ENCODE measurements at places on chromosomes 7 and 10.

- peak; percentile 80 for DNase-seq
These were observed 84.1 kb downstream of the PTPRE start for GRCh38 chr10:127990846-127991542.

DNA sequence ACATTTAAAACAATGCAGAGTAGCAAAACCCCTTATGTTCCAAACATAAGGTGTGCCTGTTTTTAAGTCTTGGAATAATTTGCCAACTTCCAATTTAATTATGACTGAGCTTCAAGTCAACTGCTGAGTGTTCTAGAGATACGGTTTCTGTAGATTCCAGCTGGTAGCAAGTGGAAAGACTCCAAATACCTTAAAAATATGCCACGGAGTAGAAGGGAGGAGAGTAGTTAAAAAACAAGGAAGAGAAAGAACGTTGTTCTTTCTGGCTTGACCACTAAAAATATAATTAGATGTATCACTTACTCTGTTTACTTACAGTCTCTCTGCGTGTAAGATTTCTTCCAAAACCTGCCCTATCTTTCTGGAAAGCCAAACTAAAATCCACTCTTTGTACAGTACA lies 24.5 kb upstream of the ABLIM1 start:
- DNase-seq, result no peak

- DNase-seq, result no peak
These were observed 314.0 kb upstream of the SEMA3A start for GRCh38 chr7:84508606-84509005.

- no peak for DNase-seq
These were observed 94.7 kb downstream of the WDR11 start for GRCh38 chr10:120945801-120946302.

DNA sequence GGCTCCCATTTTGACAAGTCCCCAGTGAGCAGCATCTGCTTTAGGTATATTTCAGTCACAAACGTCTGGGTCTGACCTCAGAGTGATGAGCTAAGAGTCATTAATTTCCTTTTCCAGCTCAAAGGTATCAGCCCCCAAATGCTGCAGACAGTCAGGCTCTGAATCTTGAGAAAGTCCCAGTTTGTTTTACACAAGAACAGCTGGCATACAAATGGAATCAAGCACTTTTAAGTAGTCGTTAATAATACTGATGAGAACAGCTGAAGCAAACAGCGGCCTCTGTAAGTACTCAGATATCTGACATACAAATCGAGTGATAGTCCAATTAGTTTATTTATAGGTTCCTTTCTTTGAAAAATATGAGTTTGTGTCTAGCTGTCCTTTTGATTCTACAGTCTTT lies 49.4 kb upstream of the MSRB2 start:
- no peak for DNase-seq

GRCh38 chr7:76269895-76270294 lies 32.6 kb upstream of the HSPB1 start:
- DNase-seq, result no peak

DNA sequence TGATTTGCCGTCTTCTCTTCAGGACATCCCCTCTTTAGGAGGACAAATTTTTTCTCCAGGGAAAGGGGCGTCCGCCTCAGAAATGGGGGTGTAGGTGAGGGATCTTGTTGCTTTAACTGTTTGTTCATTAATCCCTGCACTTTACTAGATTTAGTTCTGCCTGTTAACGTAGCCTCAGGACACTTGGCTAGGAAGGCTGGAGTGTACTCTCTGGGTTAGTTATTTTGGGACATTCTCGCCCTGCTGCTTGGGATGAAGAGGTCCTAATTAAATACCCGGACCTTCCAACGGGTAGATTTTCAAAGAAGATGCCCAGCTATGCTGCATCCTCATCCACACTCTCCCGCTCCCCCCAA lies 552 bp upstream of the ZNF365 start:
- no peak for DNase-seq

DNA sequence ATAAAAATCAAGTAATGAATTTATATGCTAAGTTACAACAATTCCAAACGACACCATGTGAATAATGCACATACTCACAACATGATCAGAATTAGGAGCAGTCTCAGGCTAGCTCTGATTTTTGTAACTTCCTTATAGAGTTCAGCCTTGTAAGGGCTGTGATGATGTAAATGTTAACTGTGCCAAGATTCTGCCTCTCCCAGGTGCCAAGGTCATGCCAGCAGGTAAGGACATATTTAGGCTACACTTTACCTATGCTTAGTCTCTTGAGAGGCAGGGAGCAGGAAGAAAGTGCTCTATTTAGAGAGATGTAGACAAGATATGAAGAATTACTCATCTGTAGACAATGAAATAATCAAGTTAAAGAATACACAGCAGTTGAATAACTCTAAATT lies 53.6 kb upstream of the AGR3 start:
- no peak for DNase-seq

GRCh38 chr7:103686064-103686463 lies 240.1 kb upstream of the SLC26A5 start:
- DNase-seq, result no peak

DNA sequence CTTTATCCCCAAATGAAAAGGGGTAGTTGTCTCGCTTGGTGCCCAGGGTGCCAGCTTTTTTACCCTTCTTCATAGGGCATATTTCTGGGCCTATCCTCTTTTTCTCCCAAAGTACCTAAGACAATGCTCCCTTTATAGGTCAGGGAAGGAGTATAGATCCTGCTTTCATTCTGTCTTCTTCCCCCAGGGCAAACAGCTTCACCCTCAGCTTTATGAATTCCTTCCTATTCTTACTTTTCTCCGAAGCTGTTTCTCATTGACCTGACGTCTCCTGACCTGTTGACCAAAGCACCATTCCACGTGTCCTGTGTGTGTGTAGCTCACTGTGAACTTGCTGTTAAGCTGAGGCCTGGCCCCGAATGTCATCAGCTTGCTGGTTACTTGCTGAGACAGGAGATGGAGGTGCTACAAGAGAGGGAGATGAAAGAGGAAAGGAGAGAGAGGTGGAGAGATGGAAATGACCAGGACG lies 48.9 kb downstream of the PYROXD2 start:
- DNase-seq, result no peak

DNA sequence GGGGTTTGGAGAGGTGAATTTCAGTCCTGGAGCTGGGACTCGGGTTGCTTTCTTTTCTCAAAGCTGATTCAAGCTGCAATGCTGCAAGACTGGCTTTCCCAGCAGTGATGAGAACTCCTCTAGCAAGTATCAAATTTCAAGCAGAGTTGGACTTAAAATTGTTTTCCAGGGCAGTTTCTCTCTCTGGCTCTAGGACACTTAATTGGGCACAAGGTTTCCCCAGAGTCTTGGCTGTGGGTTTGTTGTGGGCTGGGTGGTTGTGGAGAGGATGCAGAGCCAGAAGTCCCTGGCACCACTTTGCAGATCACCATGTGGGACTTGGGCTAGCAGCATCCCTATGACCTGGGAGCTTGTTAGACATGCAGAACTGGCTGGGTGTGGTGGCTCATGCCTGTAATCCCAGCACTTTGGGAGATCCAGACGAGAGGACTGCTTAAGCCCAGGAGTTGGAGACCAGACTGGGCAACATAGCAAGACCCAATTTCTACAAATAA lies 16.8 kb downstream of the AKR1B15 start:
- no peak for DNase-seq

- DNase-seq, result no peak
These were observed 97.4 kb downstream of the SVOPL start for GRCh38 chr7:138603549-138604318.

DNA sequence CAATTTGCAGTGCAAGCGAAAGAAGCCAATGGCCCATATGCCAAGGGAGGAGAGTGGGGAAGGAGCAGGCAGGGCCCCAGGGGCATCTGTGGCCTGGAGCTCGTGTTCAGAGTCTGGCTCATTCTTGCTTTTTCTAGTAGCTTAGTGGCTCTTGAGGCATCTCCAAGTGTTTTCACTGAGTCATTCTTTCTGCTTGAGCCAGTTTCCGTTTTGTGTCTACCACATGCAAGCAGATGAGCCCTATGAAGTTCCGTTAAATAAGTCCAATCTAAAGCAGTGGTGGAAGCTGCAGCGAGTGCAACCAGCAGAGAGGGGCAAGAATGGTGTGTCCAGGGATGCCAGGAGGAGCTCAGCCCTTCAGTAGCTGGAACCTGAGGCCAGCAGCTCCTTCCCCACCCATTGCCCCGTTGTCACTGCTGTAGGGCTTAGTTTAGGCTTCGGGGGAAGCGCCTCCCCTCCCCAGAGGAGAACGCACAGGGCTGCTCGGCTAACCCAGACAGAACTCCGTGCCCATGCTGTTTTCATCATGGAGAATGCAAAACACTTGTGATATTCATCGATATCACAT lies 57.4 kb upstream of the EBF3 start:
- DNase-seq, result no peak

DNA sequence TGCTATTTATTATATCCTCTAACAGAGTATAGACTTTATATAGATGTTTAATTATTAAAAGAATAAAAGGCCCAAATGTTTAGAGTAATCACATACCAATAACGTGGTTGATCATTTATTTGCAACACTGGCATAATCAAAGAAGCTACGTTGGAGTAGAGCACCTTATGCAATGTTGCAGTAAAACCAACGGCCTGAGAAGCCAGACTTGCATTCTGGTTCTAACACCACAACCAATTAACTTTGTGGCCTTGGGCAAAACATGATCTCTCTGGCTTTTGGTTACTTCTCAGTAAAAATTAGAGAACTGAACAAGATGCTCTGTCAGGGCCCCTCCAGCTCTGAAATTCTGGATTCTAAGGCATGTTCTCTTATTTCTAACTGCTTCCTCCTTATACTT lies 476.2 kb downstream of the GRM8 start:
- DNase-seq, result no peak

DNA sequence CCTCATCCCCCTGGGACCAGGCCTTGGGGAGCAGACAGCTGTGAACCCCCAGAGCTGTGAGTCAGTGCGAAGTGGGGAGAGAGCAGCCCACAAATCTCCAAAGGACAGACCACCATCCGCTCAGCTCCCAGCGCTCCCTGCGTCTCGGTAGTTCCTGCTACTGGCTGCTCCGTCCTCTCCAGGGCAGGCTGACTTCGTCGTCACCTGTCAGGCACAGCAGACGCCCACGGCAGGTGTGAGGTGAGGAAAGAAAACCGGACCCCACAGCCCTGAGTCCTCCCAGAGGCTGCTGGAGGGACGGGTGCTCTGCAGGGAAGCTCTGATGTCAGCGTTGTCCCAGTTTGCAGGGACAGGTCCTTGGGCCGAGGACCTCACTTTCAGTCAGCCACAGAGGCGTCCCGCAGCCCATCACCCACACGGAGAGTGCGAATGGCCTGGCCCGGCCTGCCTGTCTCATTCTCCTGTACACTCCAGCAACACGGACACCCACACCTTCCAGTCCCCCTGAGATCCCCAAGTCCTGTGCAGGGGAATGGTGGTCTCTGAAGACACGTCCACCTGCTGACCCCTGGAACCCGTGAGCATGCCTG lies 95.2 kb downstream of the DNAJB6 start:
- no peak for DNase-seq

DNA sequence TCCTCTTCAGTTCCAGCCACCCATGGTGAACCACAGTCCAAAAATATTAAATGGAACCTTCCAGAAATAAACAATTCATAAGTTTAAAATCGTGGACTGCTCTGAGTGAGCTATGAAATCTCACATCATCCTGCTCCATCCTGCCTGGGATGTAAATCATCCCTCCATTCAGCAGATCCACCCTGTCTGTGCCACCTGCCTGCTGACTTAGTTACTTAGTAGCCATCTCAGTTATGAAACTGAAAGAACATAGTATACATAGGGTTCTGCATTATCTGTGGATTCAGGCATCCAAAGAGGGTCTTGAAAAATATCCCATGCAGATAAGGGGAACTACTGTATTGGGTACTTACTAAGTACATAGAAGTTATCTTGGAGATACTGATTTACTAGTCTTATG lies 89.0 kb downstream of the ST8SIA6 start:
- DNase-seq, result no peak

GRCh38 chr7:141466151-141466904 lies 84.9 kb upstream of the AGK start:
- DNase-seq, result no peak

GRCh38 chr7:20151708-20152456 lies 65.3 kb downstream of the MACC1 start:
- no peak for DNase-seq

DNA sequence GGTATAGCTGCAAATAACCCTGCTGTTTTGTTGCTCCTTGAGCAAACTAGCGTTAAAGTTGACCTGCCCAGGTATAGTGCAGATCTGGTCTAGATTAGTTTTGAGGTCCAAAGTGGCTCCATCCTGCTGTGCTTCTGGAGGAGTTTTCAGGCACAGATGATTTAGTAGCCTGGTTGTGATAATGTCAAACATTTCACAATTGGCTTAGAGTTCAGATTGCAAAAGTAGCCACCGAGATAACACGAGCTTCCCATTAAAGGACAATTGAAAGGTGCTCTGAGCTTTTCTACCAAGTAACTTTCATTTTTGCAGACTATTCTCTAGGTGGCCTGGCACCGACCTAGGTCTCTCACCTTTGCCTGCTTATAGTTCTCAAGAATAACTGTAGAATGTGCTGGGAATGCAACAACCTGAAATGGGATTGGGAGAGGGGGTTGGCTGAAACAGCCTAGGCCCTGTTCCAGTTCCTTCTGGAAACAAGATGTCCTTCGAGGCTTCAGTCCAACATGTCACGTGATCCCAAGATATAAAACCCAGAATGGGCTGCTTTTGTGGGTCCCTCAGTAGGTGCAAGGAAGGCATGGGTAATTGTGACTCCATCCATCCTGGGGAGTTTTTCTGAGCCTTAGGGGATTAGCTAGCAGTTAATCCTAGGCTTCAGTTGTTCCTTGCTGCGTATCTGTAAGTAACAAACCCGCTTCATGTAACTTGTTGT lies 201.0 kb downstream of the CHRM2 start:
- DNase-seq, result no peak

DNA sequence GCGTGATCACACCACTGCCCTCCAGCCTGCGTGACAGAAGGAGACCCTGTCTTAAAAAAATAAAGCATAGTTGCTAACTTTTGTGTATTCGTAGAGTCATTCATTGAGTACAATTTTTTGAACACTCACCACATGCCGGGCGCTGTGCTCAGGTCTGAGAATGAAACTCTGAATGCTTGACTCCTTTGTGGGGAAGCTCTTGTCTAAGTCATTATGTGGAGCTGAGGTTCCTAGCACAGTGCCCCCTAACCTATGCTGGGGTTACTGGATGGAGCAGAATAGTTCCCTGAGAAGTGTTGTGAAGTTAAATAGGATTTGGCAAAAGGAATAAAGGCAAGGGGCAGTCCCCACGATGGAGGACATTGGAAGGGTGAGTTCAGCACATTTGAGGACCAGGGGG lies 123.3 kb downstream of the CELF2 start:
- no peak for DNase-seq

DNA sequence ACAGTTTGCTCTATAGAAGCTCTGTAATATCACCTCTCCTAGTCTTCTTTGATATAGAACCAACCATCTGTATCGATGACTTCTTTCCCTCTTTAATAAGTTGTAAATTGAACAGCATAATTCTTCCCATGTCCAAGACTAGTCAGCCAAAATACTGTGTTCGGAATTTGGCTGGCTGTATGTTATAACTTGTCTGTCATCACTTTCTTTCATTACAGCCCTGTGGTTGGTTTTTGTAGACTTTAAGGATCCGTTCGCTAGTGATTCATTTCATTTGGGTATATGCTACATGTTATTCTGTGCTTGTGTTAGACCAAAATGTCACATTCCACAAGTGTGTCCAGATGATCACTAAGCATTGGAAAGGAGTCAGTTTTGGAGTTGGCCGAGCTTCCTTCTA lies 155.4 kb upstream of the ITGB1 start:
- no peak for DNase-seq

GRCh38 chr7:105811189-105811847 lies 65.1 kb downstream of the ATXN7L1 start:
- DNase-seq, result no peak

- no peak for DNase-seq
These were observed 95.3 kb upstream of the GATAD1 start for GRCh38 chr7:92352009-92352408.
